RPMI7951 (cell line): ENCODE measurements at places on chromosomes 1 and 21. TPM values are rescaled to one million over a fixed set of nuclear protein-coding genes. Genes with fewer than 3 reads are reported as not detected.

Gene SERTAD4
- total RNA-seq, result 19.8 TPM in 2 replicates

Gene S100A12
- total RNA-seq, result not detected in 2 replicates

Gene CELA3B
- not detected in 2 replicates for total RNA-seq

Gene SIKE1
- 61.9 and 80.6 TPM in 2 replicates for total RNA-seq
